ENCODE measurements at places on chromosomes 4 and X. TPM values are rescaled to one million over a fixed set of nuclear protein-coding genes. Genes with fewer than 3 reads are reported as not detected.

GRCh38 chr4:20813700-20814099, 113.4 kb downstream of the PACRGL start:
- ATAC-seq = no peak

Gene MCUB
- total RNA-seq = 3.7 TPM

DNA sequence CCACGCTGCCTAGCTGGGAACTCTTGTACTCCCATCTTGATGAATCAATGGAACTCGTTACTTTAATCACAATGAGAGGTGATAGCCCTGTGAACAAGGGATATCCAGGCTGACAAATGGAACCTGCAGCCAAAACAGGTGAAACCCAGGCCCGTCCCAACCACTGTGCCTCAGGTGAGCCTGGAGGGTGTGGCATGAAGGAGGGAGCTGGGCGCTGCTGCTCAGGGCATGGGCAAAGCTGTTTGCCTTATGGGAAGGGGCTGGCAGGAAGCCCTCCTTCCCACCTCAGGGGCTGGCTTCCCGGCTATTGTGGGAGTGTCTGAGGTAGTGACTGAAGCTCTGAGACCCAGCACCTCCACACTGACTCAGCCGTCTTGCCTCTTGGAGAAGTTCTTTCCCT, 209.4 kb upstream of the ATP6AP2 start:
- ATAC-seq = no peak

DNA sequence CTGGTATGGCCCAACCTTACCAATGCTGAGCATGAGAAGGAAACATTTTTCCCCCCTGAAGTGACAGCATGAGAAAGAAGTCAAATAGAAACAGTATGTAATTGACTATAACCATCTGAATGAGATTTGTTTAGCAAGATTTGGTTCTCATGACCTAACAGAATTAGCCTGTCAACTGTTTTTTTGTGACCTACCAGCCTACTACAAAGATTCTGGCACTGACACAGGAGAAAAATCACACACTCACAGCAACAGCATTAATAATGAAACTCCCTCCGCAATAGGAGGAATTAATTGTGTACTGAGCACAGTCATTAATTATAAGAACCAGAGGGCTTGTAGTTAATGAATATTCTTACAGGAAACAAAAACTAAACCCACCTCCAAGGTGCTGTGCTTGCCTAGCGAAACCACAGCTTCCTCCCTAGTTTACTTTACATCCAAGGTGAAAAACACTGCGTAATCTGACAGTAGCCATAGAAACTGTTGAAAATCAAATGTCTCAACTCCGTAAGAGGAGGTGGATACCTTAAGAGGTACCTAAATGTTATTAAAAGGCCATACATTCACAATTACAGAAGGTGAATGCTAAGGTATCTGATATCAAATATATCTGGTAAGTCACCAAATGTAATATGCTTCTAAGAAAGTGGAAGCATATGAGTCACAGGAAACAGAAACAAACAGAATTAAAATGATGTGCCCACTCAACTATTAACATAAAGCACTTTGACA, 34.9 kb downstream of the MMRN1 start:
- no peak for ATAC-seq
